Fibroblast of mammary gland (primary cell): ENCODE measurements at places on chromosomes 16 and 17.

GRCh38 chr17:29079433-29079832, 36.5 kb downstream of the PIPOX start:
- no peak for DNase-seq

- no peak for DNase-seq
Observed at GRCh38 chr17:20170085-20170484, 160.9 kb downstream of the SPECC1 start.

- no peak for DNase-seq
Observed at GRCh38 chr16:30488764-30489605, 16.4 kb downstream of the ITGAL start.

DNA sequence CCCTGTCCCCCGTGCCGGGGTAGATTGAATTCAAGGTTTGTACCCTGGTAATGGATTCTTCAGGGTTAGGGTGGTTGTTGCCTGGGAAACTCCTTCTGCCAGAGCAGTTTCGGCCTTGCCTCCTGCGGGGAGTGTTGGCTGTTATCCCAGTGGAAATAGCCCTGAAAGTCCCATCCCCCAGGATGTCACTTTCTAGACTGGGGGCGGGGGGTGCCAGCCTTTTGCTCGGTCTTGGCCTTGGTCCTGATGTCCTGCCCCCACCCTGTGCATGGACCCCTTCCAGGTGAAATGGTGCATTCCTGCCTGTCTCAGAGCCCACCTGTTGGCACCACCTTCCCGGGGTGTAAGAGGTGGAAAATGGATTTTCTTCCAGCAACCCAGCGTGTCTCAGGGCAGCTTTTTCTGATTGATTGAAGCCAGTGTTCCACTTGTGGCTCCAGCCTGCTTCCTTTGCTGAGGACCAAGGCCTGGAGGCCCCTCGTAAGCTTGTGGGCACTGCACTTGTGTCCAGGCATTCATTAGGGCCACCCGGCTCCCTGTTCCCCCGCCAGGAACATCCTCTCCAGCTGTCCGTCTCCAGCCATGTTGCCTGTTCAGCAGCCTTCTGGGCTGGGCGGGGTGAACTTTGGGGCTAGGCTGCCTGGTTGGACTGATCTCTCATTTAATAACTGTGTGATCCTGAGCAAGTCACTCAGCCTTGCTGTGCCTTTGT, 25.6 kb downstream of the MGAT5B start:
- no peak for DNase-seq

GRCh38 chr17:28879886-28880571, 17.5 kb downstream of the FLOT2 start:
- no peak for DNase-seq
